Naive thymus-derived CD8-positive, alpha-beta T cell (primary cell): ENCODE measurements at places on chromosomes 6 and 20. TPM values are rescaled to one million over a fixed set of nuclear protein-coding genes. Genes with fewer than 3 reads are reported as not detected.

DNA sequence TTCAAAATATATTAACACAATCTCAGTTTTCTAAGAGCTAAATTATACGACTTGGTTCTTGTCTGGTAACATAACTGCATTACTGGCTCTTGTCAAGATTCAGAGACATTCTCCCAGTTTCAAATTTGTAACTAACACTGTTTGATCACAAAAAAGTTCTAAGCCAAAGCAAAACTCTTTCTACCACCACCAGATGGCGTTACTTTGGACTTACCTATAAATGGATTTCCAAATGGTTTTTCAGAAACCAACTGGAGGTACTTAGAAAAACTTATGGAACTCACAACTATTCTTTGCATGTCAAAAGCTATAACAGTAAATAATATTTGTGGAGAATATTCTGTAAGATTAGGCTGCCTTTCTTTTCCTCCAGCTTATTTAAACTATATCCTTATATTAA, 34.2 kb upstream of the GFRAL start:
- DNase-seq = no peak

DNA sequence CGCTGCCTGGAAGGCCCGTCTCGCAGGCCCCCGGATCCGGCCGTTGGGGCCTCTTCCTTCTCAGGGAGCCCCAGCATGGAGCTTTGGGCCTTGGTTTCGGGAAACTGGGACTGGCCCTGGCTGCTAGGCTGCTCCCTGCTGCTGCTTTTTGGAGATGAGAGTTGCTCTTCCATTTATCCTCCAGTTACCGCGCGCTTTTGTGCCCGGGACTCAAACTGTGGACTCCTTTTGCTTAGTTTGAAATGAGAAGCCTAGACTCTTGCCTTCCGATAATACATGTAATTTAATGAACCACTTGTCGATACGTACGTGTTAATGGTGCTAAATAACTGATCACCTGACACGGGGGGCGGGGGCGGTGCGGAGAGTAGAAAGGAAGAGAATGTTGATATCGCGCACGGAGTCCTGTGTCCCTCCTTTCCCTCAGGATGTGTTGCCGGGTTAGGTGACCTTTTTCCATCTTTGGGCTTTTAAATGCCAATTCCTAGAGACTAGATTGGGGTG, 968 bp downstream of the PHF3 start:
- DNase-seq = peak; percentile 32

GRCh38 chr20:50545126-50545525, 34.9 kb downstream of the PTPN1 start:
- no peak for DNase-seq

DNA sequence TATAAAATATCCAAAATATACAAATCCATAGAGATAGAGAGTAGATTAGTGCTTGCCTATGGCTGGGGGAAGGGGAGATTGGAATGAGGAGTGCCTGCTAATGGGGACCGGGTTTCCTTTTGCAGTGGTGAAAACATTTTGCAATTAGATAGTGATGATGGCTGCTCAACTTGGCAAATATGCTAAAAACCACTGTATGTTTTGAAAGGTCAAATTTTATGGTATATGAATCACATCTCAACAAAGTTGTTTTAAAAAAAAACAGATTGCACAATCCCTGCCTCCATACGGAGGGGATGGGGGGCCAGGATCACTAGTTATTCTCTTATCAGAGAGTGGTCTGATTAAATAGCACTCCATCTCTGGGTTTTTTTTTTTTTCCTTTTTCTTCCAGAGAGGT, 76.9 kb upstream of the RIPOR2 start:
- no peak for DNase-seq

DNA sequence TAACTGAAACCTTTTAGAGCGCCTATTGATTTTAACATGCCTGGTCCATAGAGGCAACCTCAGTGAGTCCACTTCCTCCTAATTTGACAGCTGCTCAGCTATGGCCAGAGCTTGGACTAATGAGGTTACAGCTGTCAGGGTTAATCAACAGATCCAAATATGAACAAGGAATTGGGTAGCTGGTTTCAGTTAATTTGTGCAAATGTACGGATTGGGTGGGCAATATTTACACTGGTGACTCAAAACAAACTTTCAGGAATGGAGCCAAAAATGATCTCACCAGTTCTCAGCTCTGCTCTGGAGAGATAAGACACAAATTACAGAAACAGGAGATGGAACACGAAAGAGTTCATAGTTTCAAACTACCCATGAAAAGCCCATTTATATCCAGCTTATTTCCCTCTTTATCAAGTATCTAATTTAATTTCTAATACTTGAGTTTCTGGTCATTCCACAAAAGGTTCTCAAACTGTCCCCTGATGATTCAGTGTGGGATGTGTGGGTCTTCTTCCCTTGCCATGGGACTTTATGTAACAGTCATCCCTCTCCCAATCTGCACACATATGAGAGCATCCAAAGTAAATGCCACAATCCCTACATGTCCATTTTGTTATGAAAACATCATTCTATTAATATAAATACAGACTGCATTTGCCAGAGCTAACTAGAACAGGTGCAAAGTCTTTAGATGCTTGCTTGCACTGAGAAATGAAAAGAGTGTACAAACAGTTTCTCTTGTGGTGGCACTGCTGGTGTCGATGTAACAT, 149.9 kb downstream of the RPS12 start:
- no peak for DNase-seq

- DNase-seq = no peak
Observed at GRCh38 chr6:15227827-15228318, 18.0 kb upstream of the JARID2 start.

- DNase-seq = no peak
Observed at GRCh38 chr6:84089552-84089951, 56.0 kb downstream of the MRAP2 start.

DACT2 gene
- not detected for total RNA-seq
